Femur (tissue), 1 donor: ENCODE measurements at places on chromosomes 13 and 19.

DNA sequence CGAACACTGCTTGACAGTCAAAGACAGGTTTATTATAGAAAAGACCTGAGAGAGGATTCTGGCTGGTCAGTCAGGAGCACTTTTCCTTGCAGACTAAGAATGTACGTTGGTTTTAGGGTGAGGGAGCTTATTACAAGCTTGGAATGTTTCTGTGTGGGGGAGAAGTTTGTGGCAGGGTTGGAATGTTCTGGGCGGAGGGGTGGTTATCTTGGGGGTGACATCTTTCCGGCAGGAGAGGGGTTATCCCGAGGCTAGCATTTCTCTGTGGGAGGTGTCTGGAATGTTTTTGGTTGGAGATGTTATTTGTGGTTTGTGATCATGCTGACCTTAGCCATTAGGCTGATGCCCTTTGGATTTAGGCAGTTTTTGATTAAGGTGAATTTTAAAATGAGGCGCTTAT lies 61.8 kb downstream of the ZNF136 start:
- DNase-seq = no peak

GRCh38 chr13:99431927-99432608 lies 69.2 kb upstream of the TM9SF2 start:
- no peak for DNase-seq

DNA sequence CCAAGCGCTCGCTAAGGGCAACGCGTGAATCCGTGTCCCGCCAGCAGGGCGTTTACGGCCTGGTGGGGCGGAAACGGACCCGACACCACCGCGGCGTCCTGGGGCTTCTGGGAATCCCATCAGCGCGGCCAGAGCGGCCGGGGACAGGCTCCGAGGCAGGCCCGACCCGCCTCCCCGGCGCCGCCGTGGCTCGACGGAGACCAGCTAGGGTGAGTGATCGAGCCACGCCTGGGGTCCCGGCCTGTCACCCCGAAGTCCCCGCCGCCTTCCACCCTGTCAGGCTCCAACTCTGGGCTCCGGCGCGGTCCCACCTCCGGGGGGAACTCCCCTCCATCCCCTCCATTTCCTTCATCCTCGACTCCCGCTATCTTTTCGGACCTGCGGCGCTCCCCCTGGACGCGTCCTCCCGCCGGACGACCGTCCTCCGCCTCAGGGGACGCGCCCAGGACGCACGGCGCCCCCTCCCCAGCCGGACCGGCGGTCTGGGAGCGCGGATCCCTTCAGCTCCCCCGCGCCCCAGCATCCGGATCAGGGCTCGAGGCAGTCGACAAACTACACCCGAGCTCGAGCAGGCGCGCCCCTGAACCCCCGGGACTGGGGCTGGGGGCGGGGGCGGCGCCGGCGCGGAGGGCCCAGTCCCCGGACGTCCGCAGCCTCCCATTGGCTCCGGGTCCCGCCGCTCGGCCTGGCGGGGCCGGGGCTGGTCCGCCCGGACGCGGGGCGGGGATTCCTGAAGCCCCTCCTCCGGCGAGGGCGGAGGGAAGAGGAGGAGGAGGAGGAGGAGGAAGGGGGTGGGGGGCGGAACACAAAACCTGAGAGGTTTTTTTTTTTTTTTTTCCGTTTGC lies 638 bp upstream of the BICRA start:
- DNase-seq = peak; percentile 97

DNA sequence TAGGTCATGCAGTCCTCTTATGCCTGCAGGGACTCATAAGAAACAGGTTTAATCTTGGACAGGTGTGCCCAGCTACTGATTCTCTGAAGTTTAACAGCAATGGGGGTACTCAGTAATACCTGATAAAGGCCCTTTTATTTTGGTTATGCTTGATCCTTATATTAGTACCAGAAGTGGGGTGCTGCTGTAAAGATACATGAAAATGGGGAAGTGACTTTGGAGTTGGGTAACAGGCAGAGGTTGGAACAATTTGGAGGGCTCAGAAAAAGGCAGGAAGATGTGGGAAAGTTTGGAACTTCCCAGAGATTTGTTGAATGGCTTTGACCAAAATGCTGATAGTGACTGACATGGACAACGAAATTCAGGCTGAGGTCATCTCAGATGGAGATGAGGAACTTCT lies 14.6 kb upstream of the TMTC4 start:
- DNase-seq = no peak

GRCh38 chr13:48831248-48831647 lies 144.5 kb upstream of the FNDC3A start:
- DNase-seq = no peak

GRCh38 chr19:8206147-8207087 lies 2.8 kb upstream of the CERS4 start:
- no peak for DNase-seq

DNA sequence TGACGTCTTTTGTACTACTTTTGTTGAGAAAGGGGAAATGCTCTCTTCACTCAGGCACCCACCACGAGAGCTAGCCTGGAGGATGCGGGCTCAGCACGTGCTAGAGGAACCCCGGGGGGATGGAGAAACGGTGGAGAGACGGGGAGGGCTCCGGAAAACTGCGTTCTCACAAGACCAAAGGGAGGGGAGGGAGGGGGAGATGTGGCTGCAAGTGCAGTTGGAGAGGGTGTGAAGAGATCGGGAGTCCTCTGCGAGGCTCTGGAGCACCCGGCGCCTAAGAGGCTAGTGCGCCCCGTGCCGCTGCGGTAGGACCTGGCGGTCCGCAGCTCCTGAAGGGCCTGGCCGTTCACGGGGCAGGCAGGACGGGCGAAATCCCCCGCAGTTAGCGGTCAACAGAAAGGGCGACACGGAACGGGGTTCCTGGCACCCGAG lies 43.4 kb upstream of the XPO4 start:
- DNase-seq = peak; percentile 52

DNA sequence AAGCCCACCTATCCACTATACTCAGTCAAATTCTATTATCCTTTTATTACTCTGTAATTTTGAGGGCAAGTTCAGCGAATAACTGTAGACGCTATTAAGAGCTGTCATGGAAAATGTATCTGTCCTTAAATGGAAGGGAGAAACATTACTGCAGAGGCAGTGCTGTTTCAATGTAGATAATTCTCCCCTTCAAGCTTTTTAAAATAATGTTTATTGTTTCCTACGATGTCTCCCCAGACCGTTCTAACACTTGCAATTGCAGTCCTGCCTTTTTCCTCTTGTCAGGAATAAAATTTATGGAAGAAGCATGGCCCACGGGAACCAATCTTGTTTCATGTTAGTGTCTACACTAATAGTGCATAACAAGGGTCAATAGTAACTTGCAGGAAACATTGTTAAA lies 159.5 kb downstream of the GPC6 start:
- DNase-seq = no peak

GRCh38 chr19:56145698-56146097 lies 4.6 kb downstream of the ZNF444 start:
- no peak for DNase-seq
